Renal cortex interstitium (tissue), 15 donors: ENCODE measurements at places on chromosomes 13 and 19.

DNA sequence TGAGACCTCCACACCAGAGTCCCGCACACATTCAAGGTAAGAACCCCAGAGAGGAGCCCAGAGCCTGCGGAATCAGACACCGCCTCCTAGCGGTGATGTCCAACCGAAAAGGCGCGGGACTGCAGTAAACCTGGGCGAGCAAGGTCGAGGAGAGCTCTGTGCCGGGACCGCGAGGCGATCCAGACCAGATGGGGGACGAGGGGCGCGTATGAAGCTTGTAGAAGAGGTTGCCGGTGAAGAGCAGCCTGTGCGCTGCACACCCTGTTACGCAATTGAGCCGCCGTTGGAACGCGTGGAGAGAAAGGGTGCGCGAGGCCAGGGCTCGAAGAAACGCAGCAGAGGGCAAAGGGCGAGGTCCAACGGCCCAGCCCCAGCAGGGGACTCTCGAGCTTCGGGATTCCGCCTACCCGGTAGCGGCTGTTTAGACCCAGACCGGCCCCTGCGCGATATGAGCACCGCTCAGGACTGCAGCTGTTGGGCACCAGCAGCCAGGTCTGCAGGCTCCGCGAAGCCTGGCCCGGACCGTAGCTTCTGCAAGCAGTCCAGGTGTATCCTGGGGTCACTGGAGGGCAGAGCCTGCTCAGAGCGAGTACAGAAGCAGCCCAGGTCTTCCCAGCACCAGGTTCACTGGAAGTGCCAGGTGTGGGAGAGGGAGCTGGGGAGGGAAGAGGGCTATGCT, 65.9 kb upstream of the ZNF599 start:
- DNase-seq = no peak

DNA sequence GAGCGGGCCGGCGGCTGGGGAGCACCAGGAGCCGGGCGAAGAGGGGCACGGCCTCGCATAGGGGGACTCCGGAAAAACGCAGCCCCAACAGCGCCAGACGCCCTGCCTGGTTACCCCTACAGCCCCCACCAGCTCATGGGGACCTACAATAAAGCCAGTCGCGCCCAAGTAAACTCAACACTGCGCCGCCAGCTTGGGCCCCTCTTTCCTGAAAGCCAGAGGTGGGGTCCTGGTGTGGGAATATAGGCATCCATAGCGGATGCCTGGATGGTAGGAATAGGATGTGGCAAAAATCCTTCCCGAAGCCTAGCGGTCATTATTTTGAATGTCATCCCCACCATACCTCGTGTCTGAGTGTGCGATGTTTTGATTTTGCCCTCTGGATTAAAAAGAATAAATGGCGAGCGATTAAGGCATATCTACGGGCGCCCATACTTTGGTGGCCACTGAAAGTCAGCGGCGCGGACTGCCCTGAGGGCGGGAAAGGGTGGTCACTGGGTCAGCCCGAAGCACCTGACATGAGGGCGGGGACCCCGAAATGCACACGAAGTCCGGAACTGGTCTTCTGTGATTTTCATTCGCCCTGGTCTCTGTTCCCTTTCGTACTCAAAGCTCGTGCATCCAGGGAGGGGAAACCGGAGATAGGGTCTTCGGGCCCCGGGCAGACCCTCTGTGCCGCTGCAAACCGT, at the start of the genes NHLRC3 and PROSER1:
TSS of gene NHLRC3 (plus strand) at position 577 of the 689 bp plus-strand sequence. CDS start 184 bp downstream, outside the sequence.
TSS of gene PROSER1 (minus strand) at position 210 of the 689 bp plus-strand sequence. CDS start 847 bp downstream, outside the sequence.
- DNase-seq = peak; percentile 95

DNA sequence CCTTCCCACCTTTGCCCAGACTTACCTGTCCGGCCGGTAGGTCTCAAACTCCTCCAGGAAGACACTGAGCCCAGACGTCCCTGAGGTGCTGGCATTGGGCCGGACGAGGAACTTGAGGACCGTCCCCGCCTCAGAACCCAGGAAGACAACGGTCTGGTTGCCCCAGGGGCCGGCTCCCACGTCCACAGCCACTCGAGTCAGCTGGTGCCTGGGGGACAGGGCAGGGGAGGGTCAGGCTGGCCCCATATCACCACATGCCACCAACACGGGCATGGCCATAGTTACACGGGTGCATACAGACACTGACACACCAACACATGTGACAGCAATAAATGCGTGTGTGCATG, 8.4 kb upstream of the LRG1 start:
- no peak for DNase-seq

DNA sequence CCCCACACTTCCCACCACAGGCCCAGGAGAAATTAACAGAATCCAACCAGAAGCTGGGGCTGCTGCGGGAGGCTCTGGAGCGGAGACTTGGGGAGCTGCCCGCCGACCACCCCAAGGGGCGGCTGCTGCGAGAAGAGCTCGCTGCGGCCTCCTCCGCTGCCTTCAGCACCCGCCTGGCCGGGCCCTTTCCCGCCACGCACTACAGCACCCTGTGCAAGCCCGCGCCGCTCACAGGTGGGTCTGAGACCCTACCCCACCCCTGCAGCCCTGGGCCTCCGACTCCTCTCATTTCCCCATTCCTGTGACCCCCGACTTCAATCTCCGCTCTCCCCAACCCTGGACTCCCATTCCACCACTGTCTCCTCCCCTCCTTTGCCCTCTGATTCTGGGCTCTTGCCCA, 17.8 kb downstream of the PKN1 start:
- no peak for DNase-seq

DNA sequence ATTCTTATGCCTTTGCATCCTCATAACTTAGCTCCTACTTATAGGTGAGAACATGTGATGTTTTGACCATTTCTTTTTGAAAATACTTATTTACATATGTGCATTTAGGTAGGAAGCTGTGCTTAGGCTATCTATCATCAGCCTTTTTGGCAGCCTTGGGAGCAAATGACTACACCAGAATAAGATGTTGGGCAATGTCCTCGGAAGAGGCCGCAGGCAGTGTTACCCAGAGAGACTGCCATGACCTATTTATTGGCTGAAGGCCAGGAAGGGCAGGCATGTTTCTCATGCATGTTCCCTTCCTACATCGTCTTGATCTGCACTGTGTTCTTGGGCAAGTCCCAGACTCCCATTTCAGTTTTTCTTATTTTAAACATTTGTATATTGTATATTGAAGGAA, 122.3 kb downstream of the B3GLCT start:
- no peak for DNase-seq

- peak; percentile 49 for DNase-seq
Measured at GRCh38 chr13:89695343-89696257, 1651.9 kb upstream of the MIR17HG start.

GRCh38 chr13:50156561-50157127, 141.4 kb downstream of the KCNRG start:
- DNase-seq = no peak

DNA sequence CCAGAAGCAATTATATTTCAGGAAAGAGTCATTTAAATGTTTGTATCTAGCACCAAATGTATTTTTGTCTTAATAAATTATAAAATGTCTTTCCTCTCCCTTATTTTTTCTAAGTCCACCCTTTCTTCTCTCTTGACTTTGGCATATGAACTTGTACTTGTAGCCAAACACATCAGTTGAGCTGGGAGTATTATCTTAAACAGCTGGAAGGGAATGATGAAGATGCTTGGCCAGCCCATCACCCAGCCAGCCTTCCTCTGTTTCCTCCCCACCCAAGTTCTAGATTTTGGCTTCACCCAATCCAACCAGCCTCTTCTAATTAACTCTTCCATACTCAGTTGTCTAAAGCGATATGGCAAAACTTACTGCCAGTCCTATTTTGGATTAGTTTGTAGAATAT, 272.5 kb downstream of the ENOX1 start:
- peak; percentile 8 for DNase-seq

DNA sequence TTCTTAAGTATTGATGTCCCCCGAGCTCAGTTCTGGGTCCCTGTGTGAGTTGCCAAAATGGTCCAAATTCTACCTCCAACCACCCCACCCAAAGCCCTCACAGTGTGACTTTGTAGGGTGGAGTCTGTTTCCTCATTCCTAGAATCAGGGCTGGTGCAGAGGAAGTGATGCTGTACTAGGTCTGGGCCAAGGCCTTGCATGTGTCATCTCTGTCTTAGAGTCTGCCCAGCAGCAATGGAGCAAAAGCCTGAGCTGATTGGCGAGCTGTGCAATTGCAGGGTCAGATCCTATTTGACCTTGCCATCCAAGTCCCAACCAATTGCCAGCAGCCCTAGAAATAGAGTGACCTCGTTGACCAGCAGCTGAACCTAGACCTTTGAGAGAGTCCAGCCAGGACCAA, 97.0 kb upstream of the ANKRD10 start:
- no peak for DNase-seq

DNA sequence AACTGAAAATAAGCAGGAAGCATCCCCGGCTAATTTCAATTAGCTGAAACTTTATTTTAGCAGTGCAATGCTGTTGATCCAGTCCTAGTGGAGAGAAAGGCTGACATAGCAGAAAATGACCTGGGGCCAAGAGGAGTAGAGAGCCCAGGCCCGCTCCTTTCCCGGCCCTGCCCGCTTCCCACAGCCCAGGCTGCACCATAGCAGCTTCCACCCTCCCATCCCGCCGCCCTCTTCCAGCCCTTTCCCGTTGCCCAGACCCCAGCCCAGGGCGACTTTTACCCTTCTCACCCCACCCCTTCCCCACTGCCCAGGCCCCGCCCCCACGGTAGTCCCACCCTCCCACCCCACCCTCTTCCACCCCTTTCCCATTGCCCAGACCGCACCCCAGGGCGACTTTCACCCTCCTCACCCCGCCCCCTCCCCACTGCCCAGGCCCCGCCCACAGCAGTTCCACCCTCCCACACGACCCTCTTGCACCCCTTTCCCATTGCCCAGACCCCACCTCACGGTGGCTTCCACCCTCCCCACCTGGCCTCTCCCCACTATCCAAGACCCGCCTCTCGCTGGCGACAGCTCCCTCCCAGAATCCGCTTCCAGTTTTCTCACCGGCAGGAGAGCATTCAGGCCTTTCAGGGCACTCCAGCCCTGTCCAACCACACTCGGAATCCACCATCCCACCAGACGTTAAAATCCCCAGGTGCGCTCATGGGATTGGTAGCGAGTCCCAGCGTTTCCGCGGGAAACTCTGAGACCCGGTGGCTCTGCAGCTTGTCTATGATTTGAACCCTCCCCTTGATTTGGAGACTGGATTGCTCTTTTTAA, 8.3 kb downstream of the ZNF160 start:
- DNase-seq = no peak

DNA sequence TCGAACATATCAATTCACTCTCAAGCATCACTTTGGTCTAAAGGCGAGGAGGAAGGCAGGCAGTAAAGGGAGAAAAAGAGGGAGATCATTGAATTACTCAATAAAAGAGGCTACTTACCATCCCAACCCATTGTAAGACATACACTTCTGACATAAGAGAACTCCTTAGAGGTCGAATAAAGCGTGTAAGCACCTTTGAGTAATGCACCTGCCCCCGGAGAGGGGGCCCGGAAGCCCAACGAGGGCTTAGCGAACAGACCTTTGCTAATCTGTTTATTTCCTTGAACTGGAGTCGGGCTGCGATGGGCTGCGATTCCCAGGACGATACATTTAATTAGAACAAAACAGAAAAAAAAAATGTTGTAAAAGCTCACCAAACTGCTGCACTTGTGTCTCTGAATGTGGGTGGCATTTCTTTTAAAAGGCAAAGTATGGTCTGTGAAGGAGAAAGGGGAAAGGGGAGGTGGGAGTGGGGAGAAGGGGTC, 3.0 kb downstream of the ZC3H4 start:
- DNase-seq = no peak

DNA sequence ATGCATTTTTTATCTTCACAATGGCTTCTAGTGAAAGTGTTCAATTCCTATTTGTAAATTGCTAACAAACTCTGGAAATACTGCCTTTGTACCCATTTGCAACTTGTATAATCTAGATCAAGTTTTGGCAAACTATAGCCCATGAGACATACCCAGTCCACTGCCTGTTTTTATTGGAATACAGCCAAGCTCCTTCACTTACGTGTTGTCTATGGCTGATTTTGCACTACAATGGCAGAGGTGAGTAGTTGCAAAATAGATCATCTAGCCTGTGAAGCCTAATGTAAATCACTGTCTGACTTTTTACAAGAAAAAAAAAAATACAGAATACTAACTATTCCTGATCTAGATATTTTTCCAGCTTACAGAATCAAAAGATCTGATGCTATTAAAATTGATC, 37.1 kb downstream of the DZIP1 start:
- no peak for DNase-seq

- no peak for DNase-seq
Measured at GRCh38 chr13:81686877-81687276, 1346.0 kb upstream of the SPRY2 start.

GRCh38 chr19:44847144-44848035, 1.3 kb downstream of the NECTIN2 start:
- peak; percentile 44 for DNase-seq

DNA sequence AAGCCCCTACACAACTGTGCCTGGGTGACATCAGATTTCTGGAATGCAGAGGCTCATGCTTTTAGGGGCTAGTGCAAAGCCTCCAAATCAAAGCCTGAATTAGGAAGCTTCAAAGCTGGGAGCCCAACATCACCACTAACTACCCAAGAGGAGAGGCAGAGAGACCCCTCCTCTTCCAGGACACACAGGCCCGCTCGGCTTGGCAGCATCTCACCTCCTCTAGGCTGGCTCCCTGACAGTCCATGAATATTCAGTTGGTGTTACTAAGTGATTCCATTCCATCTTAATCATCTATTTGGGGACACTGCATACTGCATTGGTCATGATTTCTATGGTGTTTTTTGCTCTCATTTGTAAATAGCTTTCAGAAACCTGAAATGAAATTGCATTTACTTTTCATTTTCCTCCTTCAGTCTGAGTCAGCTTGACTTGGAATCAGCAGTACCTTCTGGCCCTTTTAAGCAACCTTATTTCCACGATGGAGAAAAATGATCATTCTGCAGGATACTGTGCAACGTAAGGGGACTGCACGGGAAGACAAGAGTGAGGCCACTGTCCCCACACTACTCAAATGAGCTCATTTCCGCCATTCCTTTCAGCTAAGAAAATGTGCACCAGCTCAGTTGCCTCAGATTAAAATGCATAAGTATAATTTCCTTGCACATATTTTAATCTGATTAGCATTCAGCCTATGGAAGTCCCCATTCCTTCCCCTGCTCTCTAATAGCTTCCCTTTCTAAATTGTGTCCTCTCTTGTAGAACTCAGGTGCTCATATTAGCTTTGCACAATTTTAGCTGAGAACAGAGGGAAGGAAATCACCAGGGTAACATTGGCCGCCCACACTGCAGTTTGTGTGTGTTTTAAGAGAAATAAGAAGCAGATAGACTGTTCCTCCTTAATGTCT, 219.9 kb downstream of the RFC3 start:
- DNase-seq = no peak

GRCh38 chr13:33859691-33860303, 41.8 kb downstream of the RFC3 start:
- no peak for DNase-seq

DNA sequence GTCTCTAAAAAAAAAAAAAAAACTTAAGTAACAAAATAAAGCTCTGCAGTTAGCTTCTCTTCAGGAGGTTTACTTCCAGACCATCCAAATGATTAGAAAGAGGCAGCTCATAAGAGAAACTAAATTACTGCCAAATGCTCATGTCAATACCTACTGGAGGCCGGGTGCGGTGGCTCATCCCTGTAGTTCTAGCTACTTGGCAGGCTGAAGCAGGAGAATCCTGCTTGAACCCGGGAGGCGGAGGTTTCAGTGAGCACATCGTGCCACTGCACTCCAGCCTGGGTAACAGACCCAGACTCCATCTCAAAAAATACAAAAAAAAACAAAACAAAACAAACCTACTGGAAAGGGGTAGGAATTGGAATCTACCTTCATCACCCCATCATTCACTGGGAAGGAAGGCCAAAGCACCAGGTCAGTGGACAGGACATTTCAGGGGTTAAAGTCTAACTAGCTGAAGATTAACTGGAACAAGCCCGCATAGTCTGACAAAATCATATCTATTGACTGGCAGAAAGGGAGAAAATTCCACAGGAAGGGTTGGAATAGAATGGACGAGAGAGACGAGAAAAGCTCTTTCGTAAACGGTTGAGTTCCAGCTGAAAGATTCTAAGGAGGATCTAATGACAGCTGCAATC, 1.3 kb downstream of the ZFP14 start:
- no peak for DNase-seq
